ENCODE measurements at places on chromosomes 13 and 19.

DNA sequence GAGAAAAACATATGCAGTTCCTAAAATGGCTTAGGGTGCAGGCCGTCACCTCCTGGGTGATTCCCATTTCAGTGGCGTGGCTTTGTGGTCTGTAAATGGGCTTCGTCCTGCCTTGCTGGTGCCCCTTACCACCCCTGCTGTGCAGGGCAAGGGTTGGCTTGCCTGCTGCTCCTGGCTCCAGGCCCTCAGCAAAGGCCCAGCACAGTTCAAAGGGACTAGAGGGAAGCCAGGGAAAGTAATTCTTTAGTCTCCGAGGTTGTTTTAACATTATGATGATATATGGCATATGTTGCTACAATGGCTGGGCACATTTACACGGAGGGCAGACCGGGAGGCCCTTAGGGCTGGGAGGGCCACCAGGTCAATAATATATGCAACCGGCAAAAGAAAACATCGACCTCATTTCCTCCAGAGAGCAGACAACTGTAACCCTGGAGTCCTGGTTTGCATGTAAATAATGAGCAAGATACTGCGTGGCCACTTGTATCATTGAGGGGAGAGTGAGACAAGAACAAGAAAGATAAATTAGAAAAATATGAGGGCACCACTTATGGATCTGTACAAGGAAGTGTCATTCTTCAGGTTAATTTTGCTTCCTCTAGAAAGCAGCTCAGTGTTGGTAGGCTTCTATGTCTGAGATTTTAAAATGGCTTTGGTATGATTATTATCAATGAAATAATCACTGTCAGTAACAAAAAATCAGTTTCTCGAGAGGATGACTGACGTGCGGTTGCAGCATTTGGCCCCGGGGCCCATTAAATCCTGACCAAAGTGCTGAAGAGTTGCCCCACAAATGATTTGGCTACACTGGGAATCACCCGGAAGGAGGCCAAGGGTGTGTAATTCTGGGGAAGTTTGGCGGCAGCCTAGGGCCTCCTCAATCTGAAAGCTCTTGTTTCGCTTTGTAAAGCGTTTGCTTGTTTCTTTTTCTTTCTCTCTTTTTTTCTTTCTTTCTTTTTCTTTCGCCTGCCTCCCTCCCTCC, 32.8 kb upstream of the URI1 start:
- no peak for DNase-seq

DNA sequence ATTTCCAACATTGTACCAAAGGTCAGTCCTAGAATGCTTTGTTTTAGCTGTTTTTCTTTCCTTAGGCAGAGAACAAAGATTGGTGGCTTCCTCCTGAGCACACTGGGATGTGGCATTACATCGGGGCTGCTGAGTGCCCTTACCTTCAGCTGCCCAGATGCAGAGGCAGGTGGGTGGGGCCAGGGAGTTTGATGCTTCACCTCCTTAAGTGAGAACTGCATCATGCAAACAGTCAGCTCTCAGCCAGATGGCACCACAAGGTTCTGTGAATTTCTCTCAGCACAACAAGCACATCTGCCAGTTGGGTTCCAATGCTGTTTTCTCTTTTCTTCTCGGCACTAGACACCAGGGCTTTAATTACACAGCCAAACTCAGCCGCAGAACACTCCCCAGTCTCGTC, 87.4 kb upstream of the UBL3 start:
- DNase-seq, result no peak

- no peak for DNase-seq
Observed at GRCh38 chr13:41130356-41130755, 2.2 kb downstream of the KBTBD6 start.

DNA sequence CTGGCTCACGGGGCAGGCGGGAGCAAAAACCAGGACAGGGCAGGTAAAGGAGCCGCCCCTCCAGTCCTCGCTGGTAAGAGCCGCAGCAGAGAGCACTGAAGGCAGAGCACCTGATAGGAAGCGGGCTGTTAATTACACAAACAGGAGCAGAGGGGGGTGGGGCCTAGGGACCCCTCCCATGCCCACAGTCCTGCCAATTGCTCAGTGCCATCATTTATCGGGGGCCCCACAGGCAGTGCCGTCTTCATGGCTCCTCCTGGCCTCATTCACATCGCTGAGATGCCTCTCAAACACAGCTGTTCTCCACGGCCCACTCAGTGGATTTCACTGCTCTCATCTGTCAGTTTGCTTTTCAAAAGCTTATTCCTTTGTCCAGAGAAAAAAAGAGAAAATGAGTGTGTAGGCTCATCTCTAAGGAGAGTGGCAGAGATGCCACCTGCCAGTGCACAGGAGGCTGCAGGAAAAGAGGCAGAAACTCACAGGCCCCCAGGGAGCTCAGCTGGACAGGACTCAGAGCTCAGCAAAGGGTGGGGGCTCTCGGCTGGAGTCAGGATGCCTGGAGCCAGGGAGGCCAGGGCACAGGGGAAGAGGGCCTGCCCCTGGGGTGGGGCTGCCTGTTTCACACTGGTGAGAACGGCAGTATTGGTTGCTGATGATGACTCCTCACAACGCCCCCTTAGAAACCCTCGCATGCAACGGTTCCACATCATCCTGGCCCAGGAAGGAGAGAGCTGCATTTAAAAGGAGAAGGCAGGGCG, 174.6 kb downstream of the COL4A1 start:
- no peak for DNase-seq

DNA sequence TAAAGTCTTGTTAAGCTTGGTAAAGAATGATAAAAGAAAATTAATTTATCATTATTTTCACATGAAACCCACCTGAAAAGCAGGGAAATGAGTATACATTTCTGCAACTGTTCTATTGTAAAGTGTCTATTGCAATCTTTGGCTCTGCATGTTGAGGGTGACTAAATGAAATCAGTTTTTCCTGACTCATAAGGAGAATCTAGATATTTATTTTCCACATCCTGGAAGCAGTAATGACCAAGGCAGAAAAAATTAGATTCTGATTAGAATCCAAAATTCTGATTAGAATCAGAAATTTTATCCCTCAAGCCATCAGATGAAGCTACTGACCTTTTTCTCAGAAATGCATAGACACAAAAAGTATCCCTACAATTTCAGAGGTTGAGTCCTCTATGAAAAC, 178.4 kb downstream of the MYO16 start:
- no peak for DNase-seq

GRCh38 chr13:111458739-111459138, 138.3 kb downstream of the TEX29 start:
- DNase-seq, result no peak

GRCh38 chr19:49818649-49819370, 721 bp downstream of the MED25 start:
- no peak for DNase-seq

GRCh38 chr13:105908586-105908985, 626.9 kb downstream of the EFNB2 start:
- peak; percentile 91 for DNase-seq

- no peak for DNase-seq
Observed at GRCh38 chr13:110403721-110404120, 96.6 kb downstream of the COL4A2 start.

DNA sequence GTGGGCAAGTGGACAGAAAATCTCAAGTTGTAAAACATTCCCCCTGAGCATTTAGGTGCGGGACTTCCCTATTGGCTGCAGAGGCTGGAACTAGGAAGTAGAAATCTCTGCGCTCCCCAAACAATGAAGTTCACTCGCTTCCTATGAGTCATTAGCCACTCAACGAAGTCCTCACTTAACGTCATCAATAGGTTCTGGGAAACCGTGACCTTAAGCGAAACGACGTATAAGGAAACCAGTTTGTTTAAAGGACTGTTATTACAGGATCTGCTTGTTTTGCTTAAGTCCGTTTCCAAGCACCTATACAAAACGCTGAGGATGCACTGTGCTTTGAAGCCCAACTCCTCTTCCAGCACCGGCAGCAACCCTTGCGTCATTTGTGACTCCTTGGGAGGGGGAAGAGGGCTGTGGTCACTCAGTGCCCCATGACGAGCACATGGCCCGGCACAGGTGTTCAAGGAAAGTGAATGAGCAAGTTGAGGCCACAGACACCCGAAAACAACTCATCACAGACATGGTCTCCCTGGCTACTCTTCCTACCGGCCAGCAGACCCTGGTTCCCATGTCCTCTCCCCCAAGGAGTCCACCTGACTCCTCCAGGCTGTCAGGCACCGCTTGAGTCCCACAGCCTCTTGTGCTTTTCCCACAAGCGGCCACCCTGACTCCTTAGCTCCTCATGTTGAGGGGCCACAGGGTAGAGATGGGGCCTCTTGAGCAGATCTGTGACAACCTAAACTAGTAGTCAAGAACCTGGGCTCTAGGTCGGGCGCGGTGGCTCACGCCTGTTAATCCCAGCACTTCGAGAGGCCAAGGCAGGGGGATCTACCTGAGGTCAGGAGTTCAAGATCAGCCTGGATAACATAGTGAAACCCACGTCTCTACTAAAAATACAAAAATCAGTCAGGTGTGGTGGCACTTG, 4.8 kb downstream of the RPS16 start:
- peak; percentile 83 for DNase-seq

DNA sequence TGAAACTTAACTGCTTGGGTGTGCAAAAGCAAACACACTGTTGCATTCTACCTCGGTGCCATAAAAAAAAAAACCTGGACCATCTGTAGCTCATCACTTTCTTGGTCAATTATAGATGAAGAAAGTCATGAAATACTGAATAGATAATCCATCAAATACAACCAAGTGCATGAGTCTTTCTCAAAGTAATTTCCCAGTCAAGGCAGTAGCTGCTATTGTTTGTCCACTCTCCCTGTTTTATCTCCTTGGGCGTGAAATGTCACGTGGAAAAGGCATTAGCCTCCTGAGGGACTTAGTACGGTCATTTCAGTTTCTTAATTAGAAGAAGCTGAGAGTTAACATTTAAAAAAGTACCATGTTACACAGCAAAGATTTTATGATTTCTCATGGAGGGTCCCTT, 1697.9 kb downstream of the PCDH9 start:
- DNase-seq, result no peak

Measured in MM.1S (cell line).